SW480 (cell line): ENCODE measurements at places on chromosomes 11 and 22.

GRCh38 chr22:46936378-46936903, 174.0 kb downstream of the TBC1D22A start:
- DNase-seq: peak; percentile 52

GRCh38 chr11:42175203-42175602, 715.8 kb upstream of the LRRC4C start:
- DNase-seq: no peak

- no peak for DNase-seq
Observed at GRCh38 chr11:126843096-126843495, 157.5 kb downstream of the KIRREL3 start.

GRCh38 chr11:34086554-34087283, 18.7 kb upstream of the NAT10 start:
- DNase-seq: no peak

GRCh38 chr11:111659201-111660115, 57.2 kb downstream of the SIK2 start:
- no peak for DNase-seq
